GM12865 (cell line): ENCODE measurements at places on chromosomes 5 and 9.

DNA sequence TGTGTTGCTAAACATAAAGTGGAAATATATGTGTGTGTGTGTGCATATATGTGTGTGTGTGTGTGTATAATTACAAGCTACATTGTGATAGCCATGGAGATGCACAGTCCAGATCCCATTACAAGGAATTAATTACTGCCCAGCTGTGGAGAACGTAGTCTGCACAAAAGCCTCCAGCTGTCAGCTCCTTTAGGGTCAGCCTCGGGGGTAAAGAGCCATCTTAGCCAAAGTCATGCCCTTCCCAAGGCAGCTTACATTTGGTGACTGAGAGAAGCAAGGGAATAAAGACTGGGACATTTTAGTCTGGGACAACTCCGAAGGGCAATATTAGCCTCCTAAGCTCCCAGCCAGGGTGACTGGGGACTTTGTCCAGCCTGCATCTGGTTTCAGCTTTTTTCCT, 21.9 kb upstream of the FOCAD start:
- DNase-seq, result no peak

DNA sequence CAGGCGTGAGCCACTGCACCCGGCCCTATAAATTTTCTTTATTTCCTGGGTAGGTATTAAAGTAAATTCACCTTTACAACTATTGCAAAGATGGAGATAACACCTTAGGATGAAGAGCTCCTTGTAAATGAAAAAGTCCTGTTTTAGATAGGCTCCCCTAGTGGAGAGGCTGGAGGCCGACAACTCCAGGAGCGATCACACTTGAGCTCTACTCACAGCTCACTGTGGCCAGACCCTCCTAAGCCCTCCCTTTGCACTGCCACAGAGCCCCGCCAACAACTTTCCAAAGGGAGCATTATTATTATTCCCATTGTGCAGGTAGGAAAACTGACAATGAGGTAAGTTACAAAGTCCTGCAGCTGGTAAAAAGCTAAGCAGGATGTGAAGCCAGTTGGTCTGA, 139.1 kb upstream of the ERCC6L2 start:
- DNase-seq, result no peak

DNA sequence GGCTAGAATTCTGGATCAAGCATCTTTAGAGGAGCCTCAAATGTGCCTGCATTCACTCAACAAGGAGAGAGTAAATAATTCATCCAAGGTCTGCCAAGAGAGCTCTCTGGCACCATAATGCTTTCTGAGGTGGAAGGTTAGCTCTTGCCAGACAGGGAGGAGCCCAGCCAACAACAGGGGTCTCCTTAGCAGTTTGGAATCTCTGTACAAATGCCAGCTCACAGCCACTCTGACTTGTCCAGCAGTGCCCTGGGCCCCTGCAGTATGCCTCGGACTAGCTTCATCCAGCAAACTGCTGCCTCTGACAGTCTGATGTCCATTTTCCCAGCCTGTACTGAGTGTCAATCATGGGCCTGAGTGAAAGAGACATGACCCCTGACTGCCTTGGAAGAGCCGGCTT, 127.2 kb upstream of the SLC44A1 start:
- DNase-seq, result no peak

DNA sequence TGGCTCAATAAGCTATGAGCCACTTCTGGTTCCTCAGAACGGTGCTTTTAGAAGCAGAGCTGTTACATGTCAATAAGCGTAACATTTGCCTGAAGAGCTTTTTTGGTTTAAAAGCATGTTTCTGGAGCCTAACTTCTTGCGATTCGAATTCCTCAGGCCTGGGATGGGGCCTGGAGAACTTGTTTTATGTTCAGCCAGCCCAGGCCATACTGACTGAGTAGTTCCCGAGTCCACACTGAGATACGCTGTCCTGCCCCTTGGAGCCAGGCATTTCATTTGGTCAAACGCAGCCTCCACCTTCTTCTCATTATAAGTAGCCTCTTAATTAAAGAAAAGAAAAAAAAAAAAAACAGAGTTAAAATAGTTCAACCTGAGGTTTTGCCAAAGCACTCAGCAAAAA, 260.6 kb upstream of the ANKRD55 start:
- DNase-seq, result no peak

DNA sequence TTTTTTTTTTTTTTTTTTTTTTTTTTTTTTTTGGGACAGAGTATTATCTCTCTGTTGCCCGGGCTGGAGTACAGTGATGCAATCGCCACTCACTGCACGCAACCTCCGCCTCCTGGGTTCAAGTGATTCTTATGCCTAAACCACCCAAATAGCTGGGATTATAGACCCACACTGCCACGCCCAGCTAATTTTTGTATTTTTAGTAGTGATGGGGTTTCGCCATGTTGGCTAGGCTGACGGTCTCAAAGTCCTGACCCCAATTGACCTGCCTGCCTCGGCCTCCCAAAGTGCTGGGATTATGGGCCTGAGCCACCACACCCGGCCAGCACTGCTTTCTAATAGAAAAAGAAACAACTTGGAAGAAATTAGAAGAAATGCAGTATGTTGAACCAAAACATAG, 39.2 kb downstream of the TTC1 start:
- no peak for DNase-seq

DNA sequence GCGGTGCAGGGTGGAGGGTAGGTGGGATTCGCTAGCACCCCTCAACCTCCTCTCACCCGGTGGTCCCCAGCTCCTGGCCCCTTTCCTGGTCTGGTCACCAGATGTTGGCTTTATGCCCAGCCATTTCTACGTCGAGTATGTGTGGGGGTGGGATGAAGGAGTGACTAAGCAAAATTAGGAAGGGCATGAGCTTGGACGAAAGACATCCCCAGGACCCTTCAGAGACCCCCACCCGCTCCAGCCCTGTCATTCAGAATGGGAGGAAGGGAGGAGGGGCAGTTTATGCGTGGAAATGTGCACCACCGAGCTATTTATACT, 742 bp downstream of the BHMT2 start:
- DNase-seq, result no peak

GRCh38 chr9:116959809-116960208, 272.7 kb downstream of the TRIM32 start:
- no peak for DNase-seq

GRCh38 chr9:24071716-24072115, 245.7 kb upstream of the ELAVL2 start:
- DNase-seq, result no peak

- no peak for DNase-seq
Measured at GRCh38 chr5:28984639-28985038, 1946.3 kb upstream of the CDH9 start.

DNA sequence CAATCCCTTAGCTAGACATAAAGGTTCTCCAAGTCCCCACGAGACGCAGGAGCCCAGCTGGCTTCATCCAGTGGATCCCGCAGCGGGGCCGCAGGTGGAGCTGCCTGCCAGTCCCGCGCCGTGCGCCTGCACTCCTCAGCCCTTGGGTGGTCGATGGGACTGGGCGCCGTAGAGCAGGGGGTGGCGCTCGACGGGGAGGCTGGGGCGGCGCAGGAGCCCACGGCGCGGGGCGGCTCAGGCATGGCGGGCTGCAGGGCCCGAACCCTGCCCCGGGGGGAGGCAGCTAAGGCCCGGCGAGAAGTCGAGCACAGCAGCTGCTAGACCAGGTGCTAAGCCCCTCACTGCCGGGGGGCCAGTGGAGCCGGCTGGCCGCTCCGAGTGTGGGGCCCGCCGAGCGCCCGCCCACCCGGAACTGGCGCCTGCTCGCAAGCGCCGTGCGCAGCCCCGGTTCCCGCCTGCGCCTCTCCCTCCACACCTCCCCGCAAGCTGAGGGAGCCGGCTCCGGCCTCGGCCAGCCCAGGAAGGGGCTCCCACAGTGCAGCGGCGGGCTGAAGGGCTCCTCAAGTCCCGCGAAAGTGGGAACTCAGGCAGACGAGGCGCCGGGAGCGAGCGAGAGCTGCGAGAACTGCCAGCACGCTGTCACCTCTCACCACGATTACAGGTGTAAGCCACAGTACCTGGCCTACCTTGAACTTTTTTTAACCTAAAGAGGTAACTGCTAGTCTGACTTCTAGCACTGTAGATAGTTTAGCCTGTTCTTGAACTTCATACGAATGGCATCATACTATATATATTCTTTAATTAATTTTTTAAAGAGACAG, 35.5 kb downstream of the PTGS1 start:
- DNase-seq, result no peak

GRCh38 chr5:38830521-38831051, 15.2 kb upstream of the OSMR start:
- DNase-seq, result no peak

DNA sequence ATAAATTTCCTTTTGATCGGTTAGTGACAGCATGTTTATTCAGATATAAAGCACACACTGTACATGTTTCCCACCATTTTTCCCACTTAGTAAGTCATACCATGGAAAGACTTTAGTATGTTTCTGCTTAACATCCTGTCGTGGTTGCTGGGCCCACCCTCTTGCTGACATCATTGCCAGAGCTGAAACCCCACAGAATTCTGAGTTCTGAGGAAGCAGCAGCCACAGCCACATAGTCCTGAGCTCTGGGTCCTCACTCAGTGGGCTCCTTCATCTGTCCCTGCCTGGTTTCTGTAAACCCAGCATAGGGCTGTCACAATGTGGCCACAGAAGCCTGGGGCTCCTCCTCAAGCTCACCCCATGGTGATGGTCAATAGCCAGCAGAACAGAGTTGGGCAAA, 441.5 kb downstream of the ENC1 start:
- DNase-seq, result peak; percentile 53

DNA sequence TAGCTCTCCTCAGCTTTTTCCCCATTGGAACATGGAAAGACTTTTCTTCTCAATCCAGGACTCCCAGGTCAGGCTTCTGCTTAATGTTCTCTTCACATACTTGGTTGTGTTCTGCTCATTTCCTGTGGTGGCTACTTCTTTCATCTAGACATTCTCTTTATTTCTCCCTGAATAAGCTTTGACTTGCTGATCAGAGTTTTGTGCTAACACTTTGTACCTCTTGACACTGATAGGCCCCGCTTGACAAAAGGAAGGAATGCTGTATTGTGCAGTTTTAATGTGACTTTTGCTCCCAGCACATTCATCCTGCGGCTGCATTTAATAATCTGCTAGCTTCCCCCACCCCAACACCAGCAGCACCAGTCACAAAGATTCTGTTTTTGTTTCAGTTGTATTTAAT, 90.9 kb upstream of the MINAR2 start:
- no peak for DNase-seq

DNA sequence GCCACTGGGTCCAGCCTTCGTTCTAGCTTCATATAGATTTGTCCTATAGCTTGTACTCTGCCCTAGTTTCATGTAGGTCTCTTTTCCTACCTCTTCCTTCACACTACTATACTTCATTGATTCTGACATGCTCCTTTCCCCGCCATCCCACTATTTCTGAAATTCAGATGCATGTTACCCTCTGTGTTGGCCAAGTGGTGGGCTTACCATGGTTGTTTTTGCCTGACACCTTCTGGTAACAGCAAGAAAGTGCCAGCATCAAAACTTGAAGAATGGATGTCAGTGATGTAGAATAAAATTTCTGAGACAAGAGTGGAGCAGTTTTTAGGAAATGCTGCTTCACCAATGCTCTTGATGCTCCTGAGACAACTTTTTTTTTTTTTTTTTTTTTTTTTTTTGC, 19.5 kb upstream of the SERINC5 start:
- DNase-seq, result peak; percentile 40

DNA sequence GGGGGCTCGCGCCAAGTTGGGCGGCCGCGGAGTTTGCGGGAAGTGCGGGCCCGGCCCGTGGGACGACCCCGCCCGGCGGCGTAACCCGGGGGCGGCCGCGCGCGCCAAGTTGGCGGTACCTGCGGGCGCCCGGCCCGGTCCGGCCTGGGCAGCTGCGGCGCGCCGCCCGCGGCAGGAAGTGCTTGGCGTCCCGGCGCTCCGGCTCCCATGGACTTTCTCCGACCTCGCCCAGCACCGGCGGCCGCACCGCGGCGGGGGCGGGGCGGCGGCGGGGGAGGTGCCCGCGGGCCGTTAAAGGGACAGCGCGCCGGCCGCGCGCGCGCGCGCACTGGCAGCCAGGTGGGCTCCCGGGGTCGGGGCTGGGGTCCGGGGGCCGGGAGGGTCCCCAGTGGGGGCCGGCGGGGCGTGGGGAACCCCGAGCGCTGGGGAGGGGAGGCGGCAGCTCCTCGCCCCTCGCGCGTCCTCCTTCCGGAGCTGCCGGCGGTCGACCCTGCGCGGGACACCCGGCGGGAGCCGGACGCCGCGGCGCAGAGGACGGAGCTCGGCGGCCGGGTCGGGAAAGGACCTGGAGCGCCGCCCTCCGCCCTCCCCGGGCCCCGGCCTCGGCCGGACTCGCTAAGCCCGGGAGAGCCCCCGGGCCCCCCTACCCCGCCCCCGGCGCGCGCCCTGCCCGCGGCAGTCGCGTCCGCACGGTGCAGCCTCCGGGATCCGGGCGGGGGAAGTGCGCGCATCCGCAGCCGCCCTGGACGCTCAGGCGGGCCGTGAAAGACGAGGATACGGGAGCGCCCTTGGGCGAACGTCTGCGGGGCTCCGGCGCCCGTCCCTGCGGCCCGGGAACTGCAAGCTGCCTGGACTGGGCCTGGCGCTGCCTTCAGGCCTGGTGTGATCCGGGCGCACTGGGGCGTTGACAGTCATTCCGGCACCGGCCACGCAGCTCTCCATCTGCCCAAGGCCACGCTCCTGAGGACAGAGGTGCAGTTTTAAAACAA, at the start of gene NACC2:
Gene NACC2, minus strand, starts transcription at position 220 of the 989 bp plus-strand sequence. CDS start 44,768 bp downstream, outside the sequence.
- DNase-seq, result no peak

- no peak for DNase-seq
Measured at GRCh38 chr9:18989865-18990264, 43.1 kb downstream of the SAXO1 start.

GRCh38 chr5:175712313-175712680, 54.4 kb downstream of the HRH2 start:
- DNase-seq, result no peak

DNA sequence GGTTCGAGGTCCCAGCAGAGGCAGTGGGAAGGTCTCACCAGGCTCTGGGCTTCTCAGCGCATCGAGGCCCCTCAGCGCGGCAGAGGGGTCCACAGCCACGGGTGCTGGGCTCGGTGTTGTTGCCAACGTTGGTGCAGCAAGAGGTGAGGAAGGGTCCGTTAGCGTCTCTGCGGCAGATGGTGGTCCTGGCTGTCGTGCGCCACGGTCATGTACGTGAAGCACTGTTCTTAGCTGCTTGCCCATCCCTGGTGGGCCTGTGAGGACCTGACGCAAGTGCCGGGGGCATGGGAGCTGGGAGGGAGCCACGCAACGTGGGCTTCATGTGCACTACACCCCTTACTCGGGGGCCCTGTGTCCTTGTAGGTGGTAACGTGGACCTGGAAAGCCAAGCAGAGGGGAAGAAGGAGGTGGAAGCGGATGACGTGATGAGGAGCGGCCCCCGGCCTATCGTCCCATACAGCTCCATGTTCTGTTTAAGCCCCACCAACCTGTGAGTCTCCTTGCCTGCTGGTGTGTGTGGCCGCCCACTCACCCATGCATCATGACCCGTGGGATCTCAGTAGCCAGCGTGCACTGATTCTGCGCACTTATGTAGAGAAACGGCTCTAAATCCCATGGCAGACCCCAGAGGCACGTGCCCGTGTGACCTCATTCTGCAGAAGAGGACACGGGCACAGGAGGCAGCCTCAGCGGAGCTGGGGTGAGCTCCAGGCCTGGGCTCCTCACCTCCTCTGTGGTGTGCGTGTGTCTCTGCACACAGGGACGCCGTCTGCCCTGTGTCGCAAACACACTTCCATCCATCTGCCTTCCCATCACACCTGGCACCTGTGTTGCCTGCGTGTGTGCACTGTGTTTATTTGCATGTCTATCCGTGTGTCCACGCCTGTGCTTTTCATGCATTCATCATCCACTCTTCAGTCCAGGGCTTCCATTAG, 166.1 kb downstream of the CACNA1B start:
- DNase-seq, result no peak
